ENCODE measurements at places on chromosomes 7 and 10.

- no peak for DNase-seq
Measured at GRCh38 chr10:32629910-32630309, 184.0 kb downstream of the CCDC7 start.

GRCh38 chr7:47622946-47623640, 41.2 kb upstream of the TNS3 start:
- DNase-seq: no peak

- DNase-seq: no peak
Measured at GRCh38 chr7:96305915-96306314, 16.0 kb downstream of the SLC25A13 start.

GRCh38 chr7:4699841-4700240, 17.7 kb downstream of the FOXK1 start:
- DNase-seq: no peak

DNA sequence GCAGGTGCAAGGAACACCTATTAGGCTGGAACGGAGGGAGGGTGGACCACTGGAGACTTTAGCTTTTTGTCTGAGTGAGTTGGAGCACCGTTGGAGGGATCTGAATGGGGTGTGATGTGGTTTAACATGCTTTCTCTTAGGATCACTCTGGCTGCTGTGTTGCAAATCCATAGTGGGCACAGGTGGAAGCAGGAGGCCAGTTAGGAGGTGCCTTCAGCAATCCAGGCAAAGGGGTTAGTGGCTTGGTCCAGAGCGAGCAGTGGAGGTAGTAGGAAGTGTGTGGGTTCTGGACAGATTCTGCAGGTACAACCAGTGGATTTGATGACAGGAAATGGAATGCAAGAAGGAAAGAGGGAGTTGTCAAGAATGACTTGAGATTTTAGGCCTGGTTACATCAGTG, 95.0 kb downstream of the MMRN2 start:
- no peak for DNase-seq

- no peak for DNase-seq
Measured at GRCh38 chr7:47638679-47639315, 56.9 kb upstream of the TNS3 start.

- no peak for DNase-seq
Measured at GRCh38 chr10:127997937-127998336, 91.0 kb downstream of the PTPRE start.

GRCh38 chr10:76305930-76306615, 874.6 kb downstream of the LRMDA start:
- no peak for DNase-seq

DNA sequence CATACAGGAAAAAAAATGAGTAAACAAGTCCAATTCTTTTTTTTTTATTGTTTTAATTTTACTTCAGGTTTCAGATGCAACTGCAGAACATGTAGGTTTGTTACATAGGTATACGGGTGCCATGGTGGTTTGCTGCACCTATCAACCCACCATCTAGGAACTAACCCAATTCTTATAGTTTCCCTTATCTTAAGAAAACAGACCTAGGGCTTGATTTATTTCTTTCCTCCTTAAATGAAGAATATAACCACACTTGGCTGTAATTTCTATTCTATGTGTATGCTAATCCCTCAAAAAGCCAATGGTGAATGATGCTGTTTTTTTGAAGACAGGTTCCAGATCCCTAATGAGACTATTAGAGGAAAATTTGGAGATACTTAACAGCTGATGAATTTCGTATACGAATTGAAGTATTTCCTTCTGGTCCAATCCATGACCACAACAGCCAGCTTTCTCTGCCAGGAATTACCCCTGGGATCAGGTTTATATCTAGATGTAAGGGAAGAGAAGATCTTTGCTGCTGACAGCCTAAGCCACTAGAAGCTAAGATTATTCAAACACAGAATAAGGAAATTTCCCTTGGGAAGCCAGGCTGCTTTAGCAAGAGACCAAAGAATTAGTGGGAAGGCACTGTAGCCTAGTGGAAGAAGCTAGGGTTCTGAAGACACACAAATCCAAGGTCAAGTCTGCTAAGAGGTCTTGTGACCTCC, 115.8 kb downstream of the INHBA start:
- no peak for DNase-seq

DNA sequence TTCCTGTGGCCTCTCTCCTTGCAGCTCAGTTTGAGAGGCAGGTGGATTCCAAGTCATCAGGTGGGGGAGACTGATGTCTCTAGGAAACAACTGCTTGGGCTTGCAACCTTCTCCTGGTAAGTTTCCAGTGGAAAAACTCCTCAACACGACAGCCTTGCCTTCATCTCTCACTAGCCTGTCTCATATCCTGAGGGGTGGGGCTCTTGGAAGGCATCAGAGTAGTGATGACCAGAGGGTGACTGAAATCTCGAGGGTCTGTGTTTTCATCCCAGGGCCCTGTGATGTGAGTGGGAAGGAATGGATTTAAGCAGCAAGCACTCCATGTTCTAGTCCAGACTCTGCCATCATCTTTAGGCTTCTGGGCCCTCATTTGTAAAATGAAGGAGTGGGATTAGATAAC, 107.0 kb downstream of the NRP1 start:
- DNase-seq: no peak
